ENCODE measurements at places on chromosomes 13 and 19.
A peak's percentile ranks its signal among the peaks of the same experiment; 100 is the strongest.

DNA sequence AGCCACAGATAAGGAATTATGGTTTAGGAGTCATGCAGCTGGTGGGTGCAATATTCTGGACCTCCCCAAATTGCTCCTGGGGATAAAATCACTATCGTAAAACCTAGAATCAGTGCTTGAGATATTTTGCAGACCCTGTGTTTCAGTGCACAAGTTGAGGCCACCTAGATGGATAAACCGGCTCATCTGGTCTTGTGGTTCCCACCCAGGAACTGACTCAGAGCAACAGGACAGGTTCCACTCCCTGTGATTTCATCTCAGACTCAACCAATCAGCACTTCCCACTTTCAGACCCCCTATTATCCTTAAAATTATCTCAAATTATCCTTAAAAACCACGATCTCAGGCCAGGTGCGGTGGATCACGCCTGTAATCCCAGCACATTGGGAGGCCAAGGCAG is 21.0 kb downstream of the FBXL12 start:
- DNase-seq = no peak

DNA sequence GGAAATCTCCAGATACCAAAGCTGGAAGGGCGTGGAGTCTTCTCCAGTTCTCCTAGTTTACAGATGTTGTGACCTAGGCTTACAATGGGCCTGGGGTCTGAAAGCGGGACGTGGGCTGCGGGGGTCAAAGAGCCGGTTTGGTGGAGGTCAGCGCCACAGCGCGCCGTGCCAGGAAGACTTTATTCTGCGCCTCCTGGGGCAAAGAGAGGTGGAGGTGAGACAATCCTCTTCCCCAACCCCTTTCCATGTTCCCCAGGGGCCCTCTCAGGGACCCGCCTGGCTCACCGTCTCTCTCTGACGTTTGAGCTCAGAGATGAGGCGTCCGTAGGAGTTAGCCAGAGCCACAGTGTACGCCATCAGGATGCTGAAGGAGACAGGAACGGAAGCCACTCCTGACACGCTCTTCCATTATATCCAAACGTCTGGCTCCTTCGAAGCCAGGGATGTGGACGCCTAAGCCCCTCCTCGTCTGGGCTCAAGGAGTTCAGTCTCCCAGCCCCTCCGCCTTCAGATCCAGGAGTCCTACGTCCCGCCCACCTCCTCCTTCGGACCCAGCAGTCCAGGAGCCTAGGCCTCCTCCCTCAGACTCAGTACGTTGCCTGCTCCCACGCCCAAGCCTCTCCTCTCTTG is 776 bp upstream of the LENG1 start:
- DNase-seq = no peak

GRCh38 chr19:41261474-41262190 is 2.5 kb upstream of the HNRNPUL1 start:
- no peak for DNase-seq

DNA sequence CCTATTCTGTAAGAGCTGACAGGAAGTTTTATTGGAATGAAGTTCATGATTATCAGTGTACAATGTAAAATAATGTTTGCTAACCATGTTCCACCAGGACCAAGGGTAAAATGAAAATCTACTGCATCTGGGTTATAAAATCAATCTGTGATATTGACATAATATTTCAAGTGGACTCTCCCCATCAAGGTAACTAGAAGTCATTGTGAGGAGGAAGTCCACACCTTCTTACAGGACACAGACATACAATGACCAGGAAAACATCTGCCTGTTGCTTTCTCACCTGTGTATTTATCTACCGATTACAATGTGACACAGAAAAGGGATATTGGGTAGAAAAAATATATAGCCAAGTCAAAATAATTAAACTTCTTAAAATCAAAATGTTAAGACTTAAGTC is 140.7 kb upstream of the RFC3 start:
- DNase-seq = no peak

GRCh38 chr13:50419896-50420295 is 404.7 kb downstream of the KCNRG start:
- DNase-seq = peak; percentile 19

- DNase-seq = no peak
Measured at GRCh38 chr13:78160793-78161192, 242.2 kb upstream of the EDNRB start.

DNA sequence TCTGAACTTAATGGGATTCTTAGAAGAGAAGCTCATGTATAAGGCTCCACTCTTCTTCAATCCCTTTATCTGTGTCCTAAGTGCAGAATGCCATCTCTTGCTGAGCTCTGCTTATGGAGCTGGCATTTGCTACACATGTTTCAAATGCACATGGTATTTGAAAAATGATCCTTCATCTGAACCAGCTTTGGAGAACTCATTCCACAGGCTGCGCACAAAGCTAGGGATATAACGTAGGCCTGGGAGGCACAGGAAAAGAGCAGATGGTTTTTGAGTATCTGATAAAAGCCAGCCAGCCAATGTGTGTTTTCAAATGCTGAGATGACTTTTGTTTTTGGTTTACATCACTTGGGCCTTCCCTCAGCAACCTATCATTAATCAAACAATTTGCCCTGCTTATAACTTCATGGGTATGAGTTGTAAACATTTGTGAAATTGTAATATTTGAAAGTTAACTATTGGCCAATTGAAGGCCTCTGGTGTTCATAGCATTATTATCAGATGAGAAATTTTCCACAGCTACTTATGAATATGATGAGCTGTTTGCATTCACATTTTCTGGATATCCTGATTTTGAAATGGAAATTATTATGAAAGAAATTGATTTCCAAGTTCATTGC is 729.0 kb downstream of the FGF9 start:
- no peak for DNase-seq

DNA sequence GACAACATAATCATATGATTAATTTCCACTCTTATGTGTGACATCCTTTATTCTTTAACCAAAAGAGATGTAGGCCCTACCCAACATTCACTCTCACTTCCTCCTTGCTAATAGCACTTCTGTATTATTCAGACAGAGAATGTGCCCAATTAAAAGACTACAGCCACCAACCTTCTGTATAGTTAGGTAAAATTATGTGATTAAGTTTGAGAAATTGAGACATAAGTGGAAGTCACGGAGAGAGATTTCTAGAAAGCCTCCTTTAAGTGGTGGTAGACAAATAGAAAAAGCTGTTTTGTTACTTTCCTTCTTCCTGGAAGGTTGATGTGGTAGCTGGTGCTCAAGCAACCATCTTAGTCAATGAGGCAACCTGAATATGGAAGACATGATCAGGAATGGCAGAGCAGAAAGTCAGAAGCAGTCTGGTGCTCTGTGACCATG is 14.8 kb downstream of the EPSTI1 start:
- no peak for DNase-seq

- no peak for DNase-seq
Measured at GRCh38 chr13:80563439-80563838, 222.5 kb upstream of the SPRY2 start.

- DNase-seq = no peak
Measured at GRCh38 chr13:60288569-60288968, 108.5 kb upstream of the TDRD3 start.

DNA sequence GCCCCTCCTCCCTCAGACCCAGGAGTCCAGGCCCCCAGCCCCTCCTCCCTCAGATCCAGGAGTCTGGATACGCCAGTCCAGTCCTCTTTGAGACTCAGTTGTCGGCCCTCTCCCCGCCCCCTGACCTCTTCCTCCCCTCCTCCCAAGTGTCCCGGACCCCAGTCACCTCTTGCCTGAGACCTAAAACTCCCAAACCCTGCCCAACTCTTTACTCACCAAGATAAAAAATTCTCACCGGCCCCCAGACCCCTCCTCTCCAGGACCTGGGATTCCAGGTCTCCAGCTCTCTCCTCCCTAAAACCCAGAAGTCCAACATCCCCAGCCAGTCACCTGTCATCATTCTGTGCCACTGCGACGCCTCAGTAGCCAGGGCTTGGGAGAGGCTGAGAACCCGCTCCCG is 1.4 kb upstream of the HSD17B14 start:
- DNase-seq = no peak

GRCh38 chr19:45047188-45047797 is 8.4 kb downstream of the CLASRP start:
- no peak for DNase-seq

DNA sequence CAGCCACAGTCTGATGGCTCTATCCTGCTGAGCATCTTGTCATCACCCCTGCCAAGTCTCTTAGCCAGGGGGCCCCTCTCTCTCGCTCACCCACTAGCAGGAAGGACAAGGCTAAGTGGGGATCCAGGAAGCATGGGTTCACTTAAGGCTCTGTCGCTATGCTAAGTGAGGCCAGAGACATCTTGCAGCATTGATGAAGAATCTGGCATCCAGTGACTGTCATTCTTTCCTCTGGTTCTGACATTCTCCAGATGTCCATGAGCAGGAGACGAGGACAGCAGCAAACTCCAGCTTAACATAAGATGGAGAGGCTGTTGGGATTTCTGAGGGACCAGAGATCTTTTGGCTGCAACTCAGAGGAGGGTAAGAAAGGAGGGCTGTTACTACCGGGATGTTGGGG is 230.2 kb downstream of the TSHZ3 start:
- no peak for DNase-seq
